Fibroblast of skin of left quadriceps (primary cell): ENCODE measurements at places on chromosomes 4 and X.

DNA sequence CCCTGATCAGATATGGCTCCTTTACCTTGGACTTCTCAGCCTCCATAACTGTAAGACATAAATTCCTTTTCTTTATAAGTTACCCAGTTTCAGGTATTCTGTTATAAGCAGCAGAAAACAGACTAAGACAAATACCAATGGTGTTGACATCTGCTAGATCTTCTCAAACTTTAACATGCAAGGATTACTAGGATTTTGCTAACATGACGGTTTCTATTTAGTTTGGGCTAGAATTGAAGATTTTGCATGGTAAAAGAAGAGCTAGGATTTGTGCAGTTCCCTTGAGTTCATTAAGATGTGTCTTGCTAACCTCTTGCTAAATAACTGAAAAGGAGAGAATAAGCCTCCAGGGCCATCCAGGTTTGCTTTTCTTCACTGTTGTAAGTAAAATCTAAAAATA is 5.3 kb upstream of the COPS4 start:
- DNase-seq = no peak

- no peak for DNase-seq
These were observed 222.5 kb upstream of the RPL34 start for GRCh38 chr4:108397850-108398249.

DNA sequence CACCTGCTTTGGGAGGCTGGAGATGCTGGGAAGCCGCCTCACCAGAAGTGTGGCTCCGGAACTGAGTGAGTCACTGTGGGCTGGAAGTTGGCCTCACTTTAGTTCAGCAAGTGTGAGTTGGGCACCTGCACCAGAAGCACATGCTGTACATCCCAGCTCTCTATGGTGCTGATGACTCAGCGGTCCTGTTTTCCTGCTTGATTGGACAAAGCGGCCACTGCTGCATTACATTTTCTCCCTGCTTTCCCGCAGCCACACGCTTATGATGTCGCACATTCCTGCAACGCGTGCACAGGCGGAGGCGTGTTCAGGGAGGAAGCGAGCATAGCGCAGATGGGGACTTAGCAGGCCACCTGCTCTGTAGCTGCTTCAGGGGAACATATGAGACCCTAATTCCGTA is 26.7 kb upstream of the CLDN34 start:
- DNase-seq = no peak

DNA sequence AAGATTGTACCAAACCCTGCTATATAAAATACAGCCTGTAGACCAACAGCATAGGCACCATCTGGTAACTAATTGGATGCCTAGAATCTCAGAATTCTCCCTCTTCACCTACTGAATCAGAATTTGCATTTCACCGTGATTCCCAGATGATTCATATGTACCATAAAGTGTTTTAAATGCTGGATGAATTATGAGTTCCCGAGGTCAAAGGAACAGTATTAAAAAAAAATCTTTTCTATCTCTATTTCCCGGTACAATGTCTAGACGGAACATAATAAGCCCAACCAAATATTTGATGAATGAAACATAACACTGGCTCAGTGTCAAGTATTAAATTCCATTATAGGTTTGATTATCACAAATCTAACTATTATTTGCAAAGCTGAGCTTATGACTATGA is 280.0 kb downstream of the ANKRD50 start:
- DNase-seq = peak; percentile 62

DNA sequence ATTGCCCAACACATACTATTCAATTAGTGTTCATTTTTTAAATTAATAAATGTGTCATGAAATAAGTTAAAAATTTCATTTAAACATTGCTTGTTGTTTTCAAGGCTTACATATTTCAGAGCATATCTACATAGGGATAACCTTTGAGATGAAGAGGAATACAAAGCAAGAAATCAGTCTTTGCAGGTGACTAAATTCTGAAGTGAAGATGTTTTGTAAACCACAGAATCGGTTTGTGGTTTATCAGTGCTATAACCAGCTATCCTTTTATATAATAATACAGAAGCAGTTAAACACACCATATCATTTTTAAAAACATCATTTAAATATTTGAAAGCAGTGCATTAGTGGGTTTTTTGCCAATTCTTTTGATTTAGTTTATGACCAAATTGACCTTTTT is 26.9 kb downstream of the FAM241A start:
- DNase-seq = no peak

GRCh38 chr4:16693641-16694040 is 204.8 kb downstream of the LDB2 start:
- DNase-seq = no peak

GRCh38 chrX:51459125-51459524 is 37.3 kb downstream of the NUDT11 start:
- no peak for DNase-seq

GRCh38 chrX:70183091-70183490 is 5.8 kb downstream of the DGAT2L6 start:
- no peak for DNase-seq

GRCh38 chrX:2902841-2903240 is 26.3 kb downstream of the ARSD start:
- no peak for DNase-seq

DNA sequence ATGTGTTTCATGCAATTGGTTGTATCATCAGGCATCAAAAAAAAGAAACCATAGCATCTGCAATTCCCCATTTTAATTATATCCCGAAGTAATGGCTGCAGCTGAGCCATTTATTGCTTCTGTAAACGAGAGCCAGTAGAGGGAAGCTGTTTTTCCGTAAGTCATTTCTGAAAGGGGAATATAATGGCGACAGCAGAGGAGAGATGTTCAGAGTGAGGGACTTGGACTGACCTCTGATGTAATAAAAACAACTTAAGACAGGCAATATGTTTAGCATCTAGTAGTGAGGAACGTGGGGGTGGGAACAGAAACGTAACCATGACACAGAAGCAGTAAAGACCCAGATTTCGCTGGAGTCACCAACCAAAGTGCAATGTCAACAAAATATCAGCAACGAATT is 31.5 kb upstream of the NAA11 start:
- DNase-seq = no peak

DNA sequence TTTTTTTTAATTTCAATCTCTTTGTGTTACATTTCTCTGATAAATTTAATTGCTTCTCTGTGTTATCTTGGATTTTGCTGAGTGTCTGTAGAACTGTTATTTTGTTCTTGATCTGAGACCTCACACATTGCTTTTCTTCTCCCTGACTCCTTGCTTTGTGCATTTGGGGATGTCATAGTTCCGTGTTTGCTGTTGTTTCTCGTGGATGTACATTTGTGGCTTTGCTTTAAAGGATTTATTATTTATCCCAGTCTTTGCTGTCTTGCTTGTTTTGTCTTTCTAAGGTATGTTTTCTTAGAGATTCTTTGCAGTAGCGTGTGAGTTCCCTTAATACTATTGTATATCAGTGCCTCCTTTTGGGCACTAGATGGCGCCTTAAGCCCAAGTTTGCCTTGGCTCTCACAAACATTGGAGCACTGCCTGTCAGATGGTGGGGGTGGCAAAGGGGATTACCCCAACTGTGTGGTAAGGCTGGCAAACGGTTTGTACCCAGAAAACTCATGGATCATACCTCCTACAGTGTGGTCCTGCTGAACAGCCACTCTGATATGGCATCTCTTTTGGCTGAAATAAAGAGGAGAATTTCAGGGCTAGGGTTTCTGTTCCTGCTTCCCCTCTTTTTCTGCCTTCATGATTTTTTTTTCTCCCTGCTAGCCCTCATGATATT is 96.4 kb downstream of the PGRMC2 start:
- DNase-seq = peak; percentile 43
